ENCODE measurements at places on chromosomes 3 and 15.

DNA sequence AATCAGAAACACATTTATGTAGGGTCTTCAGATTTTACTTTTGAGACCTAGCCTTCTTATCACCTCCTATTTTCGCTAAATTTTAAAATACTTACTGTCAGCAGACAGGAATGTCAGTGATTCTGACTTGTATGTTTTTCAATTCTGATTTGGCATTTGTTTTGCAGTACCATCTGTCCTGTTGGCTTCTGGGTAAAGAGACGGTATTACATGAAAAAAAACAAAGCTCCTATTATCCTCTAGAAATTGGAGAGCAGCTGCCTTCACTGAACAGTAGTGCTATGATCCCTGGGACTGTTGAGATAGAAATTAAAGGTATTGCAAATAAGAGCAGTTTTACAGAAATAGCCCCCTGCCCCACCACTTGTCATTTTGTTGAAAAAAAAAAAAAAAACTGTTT lies 8.4 kb downstream of the ARMC8 start:
- DNase-seq = no peak

GRCh38 chr3:120090422-120090821 lies 3.8 kb downstream of the GSK3B start:
- no peak for DNase-seq

GRCh38 chr3:127420829-127421228 lies 133.0 kb upstream of the PRR20G start:
- no peak for DNase-seq

DNA sequence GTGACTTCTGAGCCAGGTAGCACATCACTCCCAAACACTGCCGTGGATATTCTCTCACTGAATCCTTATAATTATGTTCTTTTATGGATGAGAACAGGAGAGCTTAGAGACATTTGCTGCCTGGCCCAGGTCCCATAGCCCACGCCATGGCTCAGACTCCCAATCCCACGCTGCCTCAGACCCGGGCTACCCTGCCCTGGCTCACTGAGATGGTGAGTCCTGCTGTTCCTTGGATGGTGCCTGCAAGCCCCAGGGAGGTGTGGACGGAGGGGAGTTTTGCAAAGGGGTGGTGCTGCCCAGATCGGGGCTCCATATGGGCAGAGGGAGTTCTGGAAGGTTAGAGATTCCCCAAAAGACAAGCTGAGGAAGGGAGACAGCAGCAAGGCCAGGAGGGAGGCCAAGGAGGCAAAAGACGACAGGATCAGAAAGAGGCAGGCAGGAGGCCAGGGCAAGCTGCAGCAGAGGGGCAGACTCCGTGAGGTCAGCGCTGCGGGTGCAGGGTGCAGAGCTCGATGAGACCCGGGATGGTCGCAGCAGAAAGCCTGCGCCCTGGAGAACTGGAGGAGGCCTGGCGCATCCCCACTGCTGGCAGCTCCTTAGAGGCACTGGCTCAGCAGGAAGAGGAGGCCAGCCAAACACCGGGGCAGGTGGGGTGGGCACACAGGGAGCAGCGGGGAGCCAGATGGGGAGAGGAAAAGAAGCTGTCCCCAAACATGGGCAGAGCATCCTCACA lies 95.7 kb upstream of the ALDH1A3 start:
- no peak for DNase-seq

DNA sequence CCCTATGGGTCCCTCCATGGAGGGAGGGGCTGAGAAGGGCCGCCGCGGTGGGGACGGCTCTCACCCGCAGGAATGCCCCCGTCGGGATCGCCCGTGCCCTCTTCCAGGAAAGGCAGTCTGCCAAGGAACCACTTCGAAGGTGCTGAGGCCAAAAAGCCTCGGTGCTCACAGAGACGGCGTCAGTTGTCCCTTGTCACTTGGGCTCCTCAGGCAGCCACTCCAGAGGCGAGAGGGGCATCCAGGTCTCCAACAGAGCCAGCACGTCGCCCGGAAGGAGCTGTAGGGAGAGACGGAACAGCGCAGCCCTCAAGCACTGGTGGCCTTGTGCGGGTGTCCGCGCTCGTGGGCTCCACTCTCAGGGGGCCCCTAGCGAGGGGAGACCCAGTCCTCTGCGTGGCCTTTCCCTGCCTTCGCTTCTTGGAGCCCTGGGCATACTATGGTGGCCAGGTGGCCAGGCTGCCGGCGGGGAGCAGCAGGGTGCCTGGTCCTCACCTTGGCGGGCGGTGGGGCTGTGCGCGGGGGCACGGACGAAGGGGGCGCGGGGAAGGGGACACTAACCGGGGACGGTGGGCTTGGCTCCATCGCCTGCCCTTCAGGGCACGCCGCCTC lies 994 bp downstream of the MESP1 start:
- DNase-seq = no peak

DNA sequence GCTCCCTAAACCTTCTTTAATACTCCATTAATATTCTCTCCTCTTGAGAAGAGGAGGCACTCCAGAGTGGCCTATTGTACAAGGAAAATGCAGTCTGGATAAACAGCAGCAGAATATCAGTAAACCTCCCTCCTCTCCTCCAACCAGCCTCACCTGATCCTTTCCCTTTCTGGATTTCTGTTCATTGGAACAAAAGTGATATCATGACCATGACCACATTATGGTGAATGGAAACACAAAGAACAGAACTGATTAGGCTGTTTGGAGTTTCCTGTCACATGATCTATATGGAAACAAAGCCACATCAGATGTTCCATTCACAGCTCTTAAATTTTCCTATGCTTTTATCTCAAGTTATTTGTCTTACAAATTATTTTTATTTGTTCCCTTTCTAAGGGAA lies 14.6 kb downstream of the C2CD4B start:
- no peak for DNase-seq

DNA sequence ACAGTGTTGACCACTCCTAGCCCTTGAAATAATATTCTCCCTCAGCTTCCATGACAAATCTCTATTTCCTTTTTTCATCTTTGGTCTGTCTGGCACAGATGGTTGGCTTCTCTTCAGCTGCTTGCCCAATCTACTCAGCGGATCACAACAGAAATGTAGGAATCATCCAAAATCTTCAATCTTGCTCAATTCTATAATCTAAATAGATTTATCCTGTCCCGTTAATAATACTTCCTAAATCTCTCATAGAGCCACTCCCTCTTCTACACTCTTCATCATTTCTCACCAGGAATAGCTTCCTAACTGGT lies 3.8 kb downstream of the PEAK1 start:
- no peak for DNase-seq
